ENCODE measurements at places on chromosomes 7 and 10.

DNA sequence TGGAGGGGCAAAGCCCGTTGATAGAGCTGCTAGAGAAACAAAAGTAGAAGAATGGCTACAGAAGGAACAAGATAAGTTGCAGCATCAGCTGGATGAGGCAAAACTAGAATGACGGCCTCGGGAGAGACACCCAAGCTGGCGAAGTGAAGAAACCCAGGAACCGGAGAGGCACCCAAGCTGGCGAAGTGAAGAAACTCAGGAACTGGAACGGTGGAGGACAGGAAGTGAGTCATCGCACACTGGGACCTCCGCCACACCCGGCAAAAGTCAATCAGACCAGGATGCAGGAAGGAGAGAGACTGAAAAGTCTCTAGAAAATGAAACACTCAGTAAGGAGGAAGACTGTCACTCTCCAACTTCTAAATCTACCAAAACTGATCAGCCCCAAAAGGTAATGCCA is 133.0 kb upstream of the NEBL start:
- DNase-seq = no peak

GRCh38 chr7:128148676-128149075 is 92.4 kb upstream of the LEP start:
- no peak for DNase-seq

DNA sequence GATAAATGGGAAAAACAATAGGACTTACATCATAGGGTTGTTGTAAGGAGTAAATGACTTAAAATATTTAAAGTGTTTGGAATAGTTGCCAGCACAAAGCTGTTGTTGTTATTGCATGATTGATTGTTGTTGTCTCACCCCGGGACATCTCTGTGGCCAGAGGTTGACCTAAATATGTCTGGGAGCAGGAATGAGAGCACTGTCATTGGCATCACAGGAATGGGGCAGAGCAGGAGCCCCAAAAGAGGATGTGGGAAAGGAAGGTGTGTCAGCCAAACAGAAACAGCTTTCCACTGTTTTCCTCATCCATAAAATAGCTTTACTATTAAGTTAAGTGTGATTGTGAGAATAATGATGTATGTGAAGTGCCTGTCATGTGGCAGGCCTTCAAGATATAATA is 121.6 kb downstream of the TMEM168 start:
- DNase-seq = no peak

- no peak for DNase-seq
Measured at GRCh38 chr7:987909-988308, 4.9 kb downstream of the CYP2W1 start.

- no peak for DNase-seq
Measured at GRCh38 chr7:121151774-121152221, 163.3 kb downstream of the CPED1 start.

DNA sequence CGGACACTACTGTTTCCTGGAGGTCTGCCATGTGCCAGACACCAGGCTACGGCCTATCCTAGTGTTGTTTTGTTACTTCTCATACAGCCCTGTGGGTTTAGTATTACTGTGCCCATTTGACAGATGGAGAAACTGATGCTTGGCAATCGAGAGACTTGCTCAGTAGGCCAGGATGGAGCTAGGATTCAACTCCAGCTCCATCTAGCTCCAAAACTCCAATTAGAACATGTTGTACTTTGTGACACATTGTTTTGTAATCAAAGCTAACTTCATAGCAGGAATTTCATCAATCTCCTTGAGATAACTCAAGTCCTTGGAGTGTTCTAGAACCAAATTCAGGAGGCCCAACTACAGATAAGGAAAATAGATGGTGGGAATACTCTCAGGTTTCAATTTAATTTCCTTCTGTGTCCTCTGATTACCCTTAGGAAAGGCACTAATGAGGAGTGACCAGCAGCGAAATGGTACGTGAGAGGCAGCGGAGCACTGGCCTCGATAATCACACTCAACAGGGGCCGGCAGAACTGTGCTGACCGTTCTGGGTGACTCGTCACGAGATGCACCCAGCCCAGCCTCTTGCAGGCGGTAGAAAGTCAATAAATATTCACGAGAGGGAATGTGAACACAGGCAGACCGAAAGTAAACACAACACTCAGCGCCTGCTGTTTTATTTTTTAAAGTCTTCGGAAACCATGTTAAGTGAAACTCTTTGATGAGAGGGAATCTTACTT is 269.6 kb upstream of the NEBL start:
- DNase-seq = no peak

DNA sequence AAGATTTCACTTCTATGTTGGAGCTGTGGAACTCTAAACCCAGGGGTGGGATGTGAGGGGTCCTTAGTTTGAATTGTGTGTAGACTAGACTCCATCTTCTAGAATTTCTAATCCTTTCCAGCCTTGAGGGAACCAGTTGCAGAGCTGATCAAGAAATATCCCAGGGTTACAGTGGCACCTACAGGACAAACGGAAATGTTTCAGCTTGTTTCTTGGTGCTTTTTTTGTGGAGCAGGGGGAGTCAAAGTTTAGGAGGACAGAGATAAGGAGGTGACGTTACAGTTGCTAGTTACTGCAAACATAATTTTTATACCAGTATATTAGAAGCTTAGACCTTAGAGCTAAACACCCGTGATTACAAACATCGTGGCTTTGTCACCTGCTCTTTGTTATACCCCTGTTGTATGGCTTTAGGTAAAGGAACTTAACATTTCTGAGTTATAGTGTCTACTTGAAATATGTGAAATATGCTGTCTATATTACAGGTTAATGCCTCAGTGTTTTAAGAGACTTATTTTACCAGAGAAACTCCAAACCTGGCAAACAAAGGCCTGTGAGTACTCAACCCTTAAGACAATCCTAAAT is 84.5 kb upstream of the DYNC1I1 start:
- DNase-seq = peak; percentile 71

- peak; percentile 25 for DNase-seq
Measured at GRCh38 chr10:126350216-126350992, 37.9 kb downstream of the ADAM12 start.

DNA sequence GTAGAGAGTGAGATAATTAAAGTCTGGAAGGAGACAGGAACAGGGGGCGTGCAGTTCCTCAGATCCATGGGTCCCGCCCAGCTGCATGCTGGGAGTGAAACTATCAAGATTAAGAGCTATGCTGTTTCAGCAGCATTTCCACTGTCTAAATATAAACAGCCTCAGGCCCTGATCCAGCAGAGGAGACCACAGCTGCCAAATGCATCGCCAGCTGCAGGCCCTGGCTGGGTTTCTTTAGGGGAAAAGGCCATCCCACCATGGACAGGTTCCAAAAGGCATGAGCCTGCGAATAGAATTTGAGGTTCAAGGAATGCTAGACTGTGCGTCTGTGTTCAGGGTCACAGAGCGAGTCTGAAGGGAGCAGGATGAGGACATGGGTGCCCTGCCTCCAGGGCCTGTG is 411.4 kb downstream of the PAXIP1 start:
- peak; percentile 86 for DNase-seq

- no peak for DNase-seq
Measured at GRCh38 chr7:35029311-35029710, 8.0 kb downstream of the DPY19L1 start.

DNA sequence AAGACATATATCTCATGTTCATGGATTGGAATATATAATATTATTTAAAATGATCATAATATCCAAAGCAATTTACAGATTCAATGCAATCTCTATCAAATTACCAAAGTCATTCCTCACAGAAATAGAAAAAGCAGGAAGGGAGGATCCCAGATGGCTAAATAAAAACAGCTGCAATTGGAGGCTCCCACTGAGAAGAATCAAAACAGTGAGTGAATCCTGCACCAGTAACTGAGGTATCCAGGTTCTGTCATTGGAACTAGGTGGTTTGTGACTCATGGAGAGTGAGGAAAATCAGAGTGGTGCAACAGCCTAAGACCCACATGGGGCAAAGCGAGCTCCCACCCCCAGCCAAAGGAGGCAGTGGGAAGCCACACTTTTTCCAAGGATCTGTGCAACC is 128.4 kb downstream of the MTERF1 start:
- no peak for DNase-seq

DNA sequence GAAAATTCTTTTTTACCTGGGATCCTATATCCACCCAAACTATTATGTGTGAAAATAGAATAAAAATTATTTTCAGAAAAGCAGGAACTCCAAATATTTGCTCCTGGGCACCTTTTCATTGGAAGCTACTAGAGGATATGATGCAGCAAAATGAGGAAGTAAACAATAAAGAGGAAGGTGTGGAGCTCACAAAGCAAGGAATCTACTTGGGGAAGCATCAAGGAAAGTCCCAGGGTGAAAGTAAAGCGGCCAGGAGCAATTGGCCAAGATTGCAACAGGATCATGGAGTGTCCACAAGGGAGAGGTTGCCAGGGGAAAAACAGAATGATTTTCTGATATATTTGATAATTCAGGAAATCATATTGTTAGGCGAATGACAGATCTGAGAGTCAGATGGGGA is 80.8 kb downstream of the CARD11 start:
- DNase-seq = no peak

- no peak for DNase-seq
Measured at GRCh38 chr7:116576350-116577319, 51.8 kb downstream of the CAV1 start.

DNA sequence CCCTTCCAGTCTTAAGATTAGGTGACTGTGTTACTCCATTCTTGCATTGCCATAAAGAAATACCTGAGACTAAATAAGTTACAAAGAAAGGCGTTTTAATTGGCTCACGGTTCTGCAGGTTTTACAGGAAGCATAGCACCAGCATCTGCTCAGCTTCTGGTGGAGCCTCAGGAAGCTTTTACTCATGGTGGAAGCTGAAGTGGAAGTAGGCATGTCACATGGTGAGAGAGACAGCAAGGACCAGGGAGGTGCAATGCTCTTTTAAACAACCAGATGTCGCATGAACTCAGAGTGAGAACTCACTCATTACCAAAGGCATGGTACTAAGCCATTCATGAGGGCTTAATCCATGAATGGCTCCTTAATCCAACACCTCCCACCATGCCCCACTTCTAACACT is 34.0 kb upstream of the TMEM273 start:
- DNase-seq = no peak

DNA sequence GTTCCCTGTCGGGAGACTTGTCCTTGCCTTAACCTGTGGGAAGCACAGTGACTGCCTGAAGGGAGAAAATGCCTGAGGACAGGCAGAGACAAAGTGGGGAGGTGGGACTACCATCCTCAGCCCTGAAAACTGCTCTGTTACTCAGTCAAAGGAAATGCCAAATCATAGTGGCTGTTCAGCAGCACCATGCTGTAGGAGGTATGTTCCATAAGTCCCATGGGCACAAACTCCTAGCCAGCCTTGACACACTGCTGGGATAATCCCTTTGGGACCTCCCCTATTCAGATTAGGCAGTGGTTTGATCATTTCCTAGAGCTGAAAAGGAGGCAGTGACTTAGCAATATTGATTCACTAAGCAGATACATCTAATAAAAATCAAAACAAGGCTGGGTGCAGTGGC is 80.1 kb downstream of the MCU start:
- no peak for DNase-seq

DNA sequence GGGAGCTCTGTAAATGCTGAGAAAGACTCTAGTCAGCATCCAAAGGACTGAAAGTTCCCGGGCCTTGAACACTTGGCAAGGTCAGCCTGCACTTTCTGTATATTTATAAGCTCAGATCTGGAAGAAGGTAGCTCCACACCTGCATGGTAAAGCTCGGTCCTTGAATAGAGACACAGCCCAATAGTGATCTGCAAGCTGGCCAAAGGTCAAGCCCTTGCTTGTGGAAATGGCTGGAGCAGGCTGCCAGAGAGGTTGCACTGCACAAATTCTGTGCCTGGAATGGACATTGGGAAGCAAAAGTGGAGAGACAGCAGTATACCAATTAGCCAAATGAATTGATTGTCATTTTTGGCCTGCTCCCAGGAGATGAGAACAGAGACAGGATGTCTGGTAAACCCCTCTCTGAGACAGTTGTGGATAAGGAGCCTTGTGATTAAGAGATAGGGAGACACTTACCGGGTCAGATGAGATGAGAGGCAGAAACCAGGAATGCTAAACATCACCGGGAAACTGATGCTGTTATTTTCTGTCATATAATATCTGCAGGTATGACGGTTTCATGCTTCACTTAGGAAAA is 8.0 kb upstream of the FRA10AC1 start:
- DNase-seq = no peak

- no peak for DNase-seq
Measured at GRCh38 chr7:47914717-47915615, 33.3 kb downstream of the PKD1L1 start.

- DNase-seq = no peak
Measured at GRCh38 chr7:10655031-10655430, 318.6 kb upstream of the PHF14 start.

DNA sequence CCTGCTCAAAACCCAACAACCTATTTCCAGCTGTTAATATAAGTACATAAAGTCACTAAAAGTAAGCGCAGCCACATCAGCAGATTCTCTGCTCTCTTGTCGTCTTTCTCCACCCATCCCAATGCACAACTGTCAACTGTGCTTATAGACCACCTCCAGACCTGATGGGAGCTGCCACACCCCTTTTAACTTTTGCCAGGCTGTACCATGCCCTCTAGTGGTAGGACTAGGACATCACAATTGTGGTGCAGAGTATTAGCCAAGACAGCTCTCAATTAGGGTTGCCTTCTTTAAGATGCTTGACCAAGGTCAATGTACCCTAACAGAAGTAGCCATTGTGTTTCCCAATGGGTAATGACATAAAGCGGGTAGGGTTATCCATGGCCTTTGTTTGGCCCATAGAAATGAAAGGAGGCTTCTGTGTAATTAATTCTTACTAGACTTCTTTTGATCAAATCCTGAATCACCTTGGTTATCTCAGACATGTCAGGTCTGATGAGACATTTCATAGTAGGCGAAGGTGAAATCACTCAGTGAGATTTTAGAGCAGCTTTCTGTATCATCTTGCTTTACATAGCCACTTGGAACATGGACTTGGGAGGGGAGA is 68.1 kb downstream of the SCRN1 start:
- peak; percentile 43 for DNase-seq

- DNase-seq = no peak
Measured at GRCh38 chr10:105745596-105746148, 1104.6 kb downstream of the SORCS3 start.

DNA sequence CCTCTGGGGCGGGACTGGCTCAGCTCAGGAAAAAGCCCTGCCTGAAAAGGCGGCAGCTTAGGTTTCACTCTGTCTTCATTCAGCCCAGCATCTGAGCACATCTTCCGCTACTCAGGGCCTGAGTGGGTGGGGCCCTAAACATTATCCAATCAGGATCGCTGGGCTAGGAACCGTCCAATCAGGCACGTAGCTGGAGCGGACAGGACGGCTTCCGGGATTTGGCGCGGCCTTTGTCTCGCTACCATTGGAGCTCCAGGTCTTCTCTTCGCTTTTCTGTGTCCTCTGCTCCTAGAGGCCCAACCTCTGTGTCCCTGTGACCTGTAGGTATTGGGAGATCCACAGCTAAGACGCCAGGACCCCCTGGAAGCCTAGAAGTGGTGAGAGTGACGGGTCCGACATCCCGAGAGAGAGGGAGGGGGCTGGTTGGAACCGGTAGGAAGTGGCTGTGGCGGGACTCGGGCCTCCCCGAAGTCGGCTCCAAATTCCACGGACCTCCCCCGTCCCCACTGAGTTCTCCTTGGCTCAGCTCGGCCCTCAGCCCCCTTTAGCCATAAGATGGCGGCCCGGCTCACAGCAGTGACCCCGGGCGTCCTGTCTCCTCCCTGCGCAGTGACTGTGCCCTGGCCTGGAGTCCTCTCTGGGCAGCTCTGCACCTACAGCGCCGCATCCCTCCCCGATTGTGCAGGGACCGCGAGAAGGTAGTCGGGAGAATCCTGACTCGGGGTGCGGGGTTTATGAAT is 99.1 kb downstream of the ZNF680 start:
- DNase-seq = peak; percentile 80

- peak; percentile 48 for DNase-seq
Measured at GRCh38 chr7:2863461-2864066, 19.5 kb upstream of the GNA12 start.
